ENCODE measurements at places on chromosomes 4 and X. TPM values are rescaled to one million over a fixed set of nuclear protein-coding genes. Genes with fewer than 3 reads are reported as not detected.

- no peak for DNase-seq
Measured at GRCh38 chr4:32768664-32769389, 2048.7 kb downstream of the PCDH7 start.

RBM46 gene
- total RNA-seq, result not detected

DNA sequence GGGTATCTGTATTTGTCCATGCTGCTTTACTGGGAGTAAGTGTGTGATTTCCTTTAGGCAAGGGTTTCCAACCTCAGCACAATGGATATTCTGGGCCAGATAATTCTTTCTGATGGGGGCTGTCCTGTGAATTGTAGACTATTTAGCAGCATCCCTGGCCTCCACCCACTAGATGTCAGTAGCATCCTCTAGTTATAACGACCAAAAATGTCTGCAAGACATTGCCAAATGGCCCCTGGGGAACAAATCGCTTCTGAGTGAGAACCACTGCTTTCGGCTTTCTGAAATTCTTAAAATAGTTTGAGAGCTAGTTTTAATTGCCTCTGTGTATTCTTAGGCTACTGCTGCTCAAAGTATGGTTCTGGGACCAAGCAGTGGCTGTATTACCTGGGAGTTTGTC is 81.2 kb upstream of the GPM6B start:
- DNase-seq, result no peak

- DNase-seq, result no peak
Measured at GRCh38 chrX:134396174-134396573, 63.8 kb upstream of the HPRT1 start.

DNA sequence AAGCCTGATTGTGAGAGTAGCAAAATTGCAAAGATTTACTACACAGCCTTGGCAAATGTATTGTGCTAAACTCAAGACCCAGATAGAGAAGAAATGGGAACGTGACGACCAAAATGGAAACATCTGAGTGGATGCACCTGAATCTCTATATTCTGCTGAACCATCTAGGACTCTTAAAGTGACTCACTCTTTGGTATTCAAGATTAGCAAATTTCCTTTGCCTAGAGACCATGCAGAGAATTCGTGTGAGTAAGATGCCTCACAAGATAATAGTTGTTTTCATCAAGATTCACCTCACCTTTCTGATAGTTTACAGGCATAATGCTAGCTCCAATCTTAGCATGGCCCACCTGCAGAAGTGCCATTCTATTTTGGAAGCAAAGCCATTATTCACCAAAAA is 14.4 kb upstream of the ATOH1 start:
- no peak for DNase-seq

- DNase-seq, result no peak
Measured at GRCh38 chrX:21946925-21947641, 6.6 kb downstream of the SMS start.
